Anterior cingulate cortex (tissue), 58 donors: ENCODE measurements at places on chromosomes 7 and 10.

- no peak for DNase-seq
Observed at GRCh38 chr7:136526408-136527105, 341.9 kb upstream of the CHRM2 start.

- DNase-seq, result no peak
Observed at GRCh38 chr10:29255104-29255503, 33.8 kb upstream of the LYZL1 start.

DNA sequence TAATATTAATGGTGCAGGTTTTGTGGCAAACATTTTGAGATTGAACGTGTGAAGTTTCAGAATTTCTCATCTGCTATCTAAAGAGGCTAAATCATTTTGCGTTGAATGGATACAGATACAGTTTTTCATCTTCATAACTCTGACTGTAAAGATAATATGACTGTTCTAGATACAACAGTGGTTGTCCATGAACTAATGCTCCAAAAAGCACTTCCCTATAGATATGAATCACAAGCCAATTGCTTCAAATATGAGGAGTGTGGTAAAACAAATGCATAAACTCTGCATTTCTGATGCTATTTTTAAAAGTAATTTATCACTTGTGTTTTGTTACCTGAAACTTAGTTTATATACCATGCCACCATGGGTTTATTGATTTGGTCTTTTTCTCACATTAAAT, 750.1 kb downstream of the MAGI2 start:
- no peak for DNase-seq

DNA sequence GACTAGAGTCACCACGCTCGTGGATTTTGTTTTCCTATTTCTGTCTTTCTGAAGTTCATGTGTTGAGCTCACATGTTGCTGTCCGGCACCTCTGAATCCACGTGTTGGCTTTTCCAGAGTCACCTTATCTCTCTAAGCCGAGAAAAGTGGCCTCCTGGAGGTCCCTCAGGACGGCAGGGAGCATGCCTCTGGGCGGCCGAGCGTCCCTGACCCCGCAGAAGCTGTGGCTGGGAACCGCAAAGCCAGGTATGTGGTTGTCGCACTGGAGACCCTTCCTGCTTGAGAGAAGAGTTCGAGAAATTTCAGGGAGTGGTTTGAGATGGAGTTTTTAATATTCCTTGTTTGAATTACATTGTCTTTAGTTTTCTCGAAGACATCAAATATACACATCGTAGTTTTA, 12.6 kb downstream of the IQCE start:
- DNase-seq, result no peak

- no peak for DNase-seq
Observed at GRCh38 chr10:93553482-93554315, 12.8 kb upstream of the FFAR4 start.

- no peak for DNase-seq
Observed at GRCh38 chr10:71978988-71979691, 14.9 kb downstream of the CHST3 start.

- no peak for DNase-seq
Observed at GRCh38 chr10:31947144-31947926, 18.7 kb upstream of the ARHGAP12 start.

- DNase-seq, result no peak
Observed at GRCh38 chr10:35834877-35835494, 192.9 kb upstream of the FZD8 start.

- no peak for DNase-seq
Observed at GRCh38 chr7:25246306-25246705, 18.0 kb upstream of the NPVF start.

GRCh38 chr7:38775506-38776175, 133.3 kb downstream of the VPS41 start:
- DNase-seq, result no peak

DNA sequence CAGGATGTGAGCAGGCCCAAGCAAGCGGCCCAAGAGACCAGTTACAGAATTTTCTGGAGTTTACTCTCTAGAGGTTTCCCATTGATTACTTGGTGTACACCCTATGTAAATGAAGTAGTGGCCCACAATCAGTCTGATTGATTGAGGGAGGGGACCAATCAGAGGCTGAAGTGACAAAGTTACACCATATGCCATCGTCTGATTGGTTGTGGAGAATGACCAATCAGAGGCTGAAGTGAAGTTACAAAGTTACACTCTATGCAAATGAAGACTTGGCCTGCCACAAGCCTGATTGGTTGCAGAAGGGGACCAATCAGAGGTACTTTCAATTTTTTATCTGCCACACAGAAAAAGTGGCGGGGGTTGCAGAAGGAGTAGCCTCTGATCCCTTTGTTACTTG, 83.7 kb downstream of the KIF20B start:
- no peak for DNase-seq

GRCh38 chr7:44147026-44147991, 6.2 kb upstream of the MYL7 start:
- no peak for DNase-seq

GRCh38 chr10:44552726-44553125, 167.8 kb upstream of the CXCL12 start:
- DNase-seq, result no peak

- DNase-seq, result no peak
Observed at GRCh38 chr10:123599366-123599849, 66.7 kb upstream of the GPR26 start.

DNA sequence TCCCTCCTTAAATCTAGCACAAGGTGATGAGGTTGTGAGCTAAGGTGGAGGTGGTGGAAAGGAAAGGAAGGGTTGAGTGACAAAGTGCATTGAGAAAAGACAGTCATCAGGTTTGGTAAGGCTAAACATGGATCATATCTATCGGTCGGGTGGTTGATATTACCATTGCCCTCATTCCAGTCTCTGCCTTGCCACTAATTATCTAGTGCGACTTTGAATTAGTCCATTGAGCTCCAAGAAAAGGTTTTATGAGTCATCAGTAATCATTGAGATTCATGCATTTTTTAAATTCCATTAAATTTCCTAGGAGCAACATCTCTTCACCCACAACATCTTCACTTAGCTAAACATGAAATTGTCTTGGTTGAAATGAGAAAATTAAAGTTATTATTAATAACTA, 68.9 kb upstream of the FRMD4A start:
- no peak for DNase-seq

DNA sequence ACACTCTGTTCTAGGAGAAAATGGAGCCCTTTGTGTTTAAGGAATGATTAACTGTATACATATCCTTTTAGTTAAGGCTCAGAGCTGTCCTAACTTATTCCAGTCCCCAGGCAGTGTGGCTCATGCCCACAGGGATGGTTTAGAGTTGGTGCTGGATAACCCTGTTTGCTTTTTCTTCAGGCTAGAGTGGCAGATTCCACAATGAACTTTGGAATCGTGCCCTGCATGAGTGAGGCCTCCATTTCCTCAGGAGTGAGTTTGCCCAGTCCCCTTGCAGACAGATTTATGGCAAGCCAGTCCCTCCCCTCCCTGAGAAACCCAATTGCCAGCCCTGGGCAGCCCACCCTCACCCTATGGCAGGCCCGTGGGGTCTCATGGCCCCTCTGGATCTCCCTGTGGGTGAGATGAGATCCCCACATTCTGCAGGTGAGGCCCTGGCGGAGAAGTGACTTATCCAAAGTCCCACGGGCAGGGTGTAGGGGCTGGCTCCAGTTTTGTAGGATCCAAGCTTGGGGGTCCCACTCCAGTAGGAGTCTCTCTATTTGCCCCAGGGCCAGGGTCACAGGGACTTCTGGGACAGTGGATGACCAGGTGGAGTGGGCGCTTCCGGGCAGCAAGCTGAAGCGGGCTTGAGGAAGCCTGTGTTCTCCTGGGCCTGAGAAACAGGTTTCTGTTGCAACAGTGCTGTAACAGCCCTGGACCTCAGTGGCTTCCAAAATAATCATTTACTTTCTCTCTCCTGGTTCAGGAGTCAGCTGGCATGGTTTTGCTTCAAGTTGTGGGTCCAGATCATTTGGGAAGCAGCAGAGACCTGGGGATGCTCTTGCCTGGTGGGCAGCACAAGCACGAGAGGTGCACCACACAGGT, 9.0 kb upstream of the COMTD1 start:
- DNase-seq, result no peak

DNA sequence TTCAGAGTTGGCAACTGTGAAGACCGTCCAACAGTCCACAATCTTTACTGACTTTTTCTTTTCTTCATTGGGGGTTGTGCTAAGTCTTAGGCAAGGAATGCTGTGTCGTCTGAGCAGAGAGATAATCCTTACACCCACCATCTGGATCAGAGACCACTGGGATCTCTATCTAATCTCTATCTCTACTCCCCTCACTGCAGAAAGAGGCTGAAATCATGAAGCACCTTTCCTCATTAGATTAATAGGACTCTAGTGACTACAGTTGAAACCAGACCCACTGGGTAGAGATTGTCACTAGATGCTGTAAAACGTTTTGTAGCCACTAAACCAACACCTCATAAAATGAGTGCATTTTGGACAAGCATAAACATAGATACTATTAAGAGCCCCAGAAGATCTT, 387.4 kb upstream of the CELF2 start:
- no peak for DNase-seq

DNA sequence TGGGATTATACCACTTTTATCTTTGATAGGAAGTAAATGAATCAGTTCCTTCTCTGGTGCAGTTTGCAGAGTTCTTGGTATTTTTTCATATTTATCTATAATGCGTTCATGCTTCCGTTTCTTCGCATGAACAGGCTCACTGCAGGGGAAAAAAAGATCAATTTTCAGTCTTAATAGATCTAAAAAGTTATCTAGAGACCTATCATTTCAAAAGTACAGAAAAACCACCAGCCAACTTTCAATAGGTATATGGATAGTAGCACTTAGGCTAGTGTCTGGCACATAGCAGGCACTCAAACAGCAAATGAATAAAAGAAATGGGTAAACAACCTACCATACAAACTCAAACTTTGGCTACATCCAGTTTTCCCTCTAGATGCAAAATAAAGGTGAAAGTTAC, 5.5 kb downstream of the NOC3L start:
- no peak for DNase-seq

DNA sequence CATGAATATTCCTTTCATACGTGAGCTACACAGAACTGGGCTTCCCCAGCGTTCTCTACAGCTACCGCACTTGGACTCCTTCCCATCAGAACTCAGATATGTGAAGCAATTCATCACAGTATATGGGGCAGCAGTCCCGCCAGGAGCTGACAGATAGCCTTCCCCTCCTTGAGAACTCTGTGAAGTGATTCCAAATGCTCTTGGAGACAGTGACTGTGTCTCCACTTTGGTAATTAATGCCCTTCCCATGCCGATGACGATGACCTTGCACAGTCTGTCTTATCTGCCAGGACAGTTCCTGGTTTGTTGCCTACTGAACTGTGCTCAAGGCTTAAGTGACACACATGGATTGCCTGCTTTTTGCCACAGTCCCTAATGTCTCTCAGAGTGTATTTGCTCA, 75.0 kb upstream of the AFAP1L2 start:
- no peak for DNase-seq

DNA sequence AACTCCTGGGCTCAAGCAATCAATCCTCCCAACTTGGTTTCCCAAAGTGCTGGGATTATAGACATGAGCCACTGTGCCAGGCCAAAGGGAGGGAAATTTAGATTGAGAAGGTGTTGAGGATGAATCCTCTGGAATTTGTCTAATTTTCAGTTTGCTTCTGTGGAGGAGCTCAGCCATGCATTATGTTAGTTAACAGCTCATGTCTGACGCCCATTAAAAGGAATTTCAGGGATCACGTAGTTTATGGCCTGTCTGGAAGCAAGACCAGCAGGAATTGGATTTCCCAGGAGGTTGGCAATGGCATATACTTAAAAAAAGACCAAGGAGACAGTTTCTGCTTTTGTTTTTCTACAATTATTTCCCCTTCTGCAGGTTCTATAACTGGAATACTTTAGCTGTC, 165.7 kb downstream of the OTUD1 start:
- DNase-seq, result no peak

DNA sequence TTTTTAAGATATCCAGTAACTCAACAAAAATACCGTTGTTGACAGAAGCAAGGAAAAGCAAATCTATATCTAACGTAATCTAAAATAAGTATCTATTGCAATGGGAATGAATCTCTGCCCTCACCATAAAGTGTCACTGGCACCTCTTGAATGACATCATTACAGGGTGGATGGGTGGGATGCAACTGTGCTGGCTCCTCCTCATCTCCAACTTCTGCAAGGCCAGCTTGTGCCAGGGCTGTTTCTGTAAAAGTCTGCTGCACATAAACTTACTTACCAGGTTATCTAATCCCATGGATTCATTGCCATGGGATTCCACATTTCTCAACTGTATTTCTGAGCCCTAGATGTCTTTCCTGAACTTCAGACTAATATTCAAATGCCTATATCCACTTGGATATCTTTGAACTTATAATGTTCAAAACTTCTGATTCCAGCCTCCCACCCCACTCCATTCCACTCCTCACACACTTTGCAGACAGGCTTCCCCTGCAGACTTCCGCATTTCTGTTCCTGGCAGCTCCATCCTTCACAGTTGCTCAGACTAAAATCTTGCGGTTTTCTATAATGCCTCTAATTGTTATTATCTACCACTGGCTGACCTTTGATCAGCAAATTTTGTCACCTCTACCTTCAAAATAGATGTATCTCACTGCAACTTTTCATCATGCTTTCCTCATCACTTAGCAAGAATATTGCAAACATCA, 10.7 kb downstream of the FGL2 start:
- DNase-seq, result no peak

GRCh38 chr10:93072225-93072712, 1.4 kb upstream of the CYP26A1 start:
- no peak for DNase-seq

DNA sequence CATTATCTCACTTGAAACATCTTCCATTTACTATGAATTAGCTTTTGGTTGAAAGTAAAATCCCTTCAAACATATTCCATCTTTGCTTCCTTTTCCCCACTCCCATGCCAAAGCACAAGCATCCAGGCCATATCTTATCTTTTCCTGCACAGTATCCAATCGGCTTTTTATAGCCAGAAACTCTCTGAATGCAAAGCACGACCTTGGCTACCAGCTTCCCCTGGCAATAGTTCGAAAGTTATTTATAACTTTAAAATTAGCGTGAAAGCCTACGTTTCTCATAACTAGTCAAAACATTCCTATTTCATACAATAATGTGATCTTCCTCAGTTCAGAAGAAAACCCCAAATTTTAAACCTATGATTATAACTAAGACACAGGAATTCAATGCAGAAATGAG, 440 bp downstream of the CTNNA3 start:
- no peak for DNase-seq

GRCh38 chr7:78501064-78501463, 702.5 kb downstream of the PHTF2 start:
- DNase-seq, result no peak

- no peak for DNase-seq
Observed at GRCh38 chr10:57959318-57960006, 308.2 kb downstream of the IPMK start.

DNA sequence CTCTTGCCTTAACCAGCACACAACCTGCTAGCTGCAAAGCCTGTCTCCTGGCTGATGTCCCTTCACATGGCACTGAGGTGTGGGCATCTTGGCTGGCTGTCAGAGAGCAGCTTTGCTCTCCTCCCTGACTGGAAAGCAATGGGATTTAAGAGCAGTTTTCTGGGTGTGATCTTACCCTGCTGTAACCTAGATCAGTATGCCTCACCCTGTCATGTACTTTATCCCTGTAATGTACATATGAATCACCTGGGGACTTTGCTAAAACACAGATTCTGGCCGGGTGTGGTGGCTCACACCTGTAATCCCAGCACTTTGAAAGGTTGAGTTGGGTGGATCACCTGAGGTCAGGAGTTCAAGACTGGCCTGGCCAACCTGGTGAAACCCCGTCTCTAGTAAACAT, 209.9 kb downstream of the FRMD4A start:
- no peak for DNase-seq

- DNase-seq, result no peak
Observed at GRCh38 chr7:1899951-1900762, 230.1 kb downstream of the ELFN1 start.

GRCh38 chr10:127836966-127837365, 55.8 kb downstream of the CLRN3 start:
- no peak for DNase-seq

- DNase-seq, result no peak
Observed at GRCh38 chr10:91590142-91590903, 42.5 kb downstream of the PPP1R3C start.
